T47D (cell line): ENCODE measurements at places on chromosomes 2 and 18.

DNA sequence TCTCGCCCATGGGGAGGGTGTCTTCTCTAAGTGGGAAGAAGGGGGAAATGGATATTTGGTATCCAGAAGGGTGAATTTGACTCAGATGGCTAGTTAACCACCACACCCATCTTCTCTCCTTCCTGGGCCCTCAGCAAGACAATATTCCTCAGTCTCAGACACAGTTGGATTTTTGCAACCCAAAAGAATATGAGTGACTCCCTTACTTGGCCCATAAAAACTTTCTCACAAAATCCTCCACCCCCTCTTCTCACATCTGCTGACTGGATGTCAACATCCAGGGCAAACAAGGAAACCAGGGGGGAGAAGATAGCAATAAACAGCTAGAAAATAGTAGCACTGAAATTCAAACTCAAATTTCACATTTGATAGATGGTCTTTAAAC is 35.3 kb upstream of the GCC2 start:
- no peak for DNase-seq

DNA sequence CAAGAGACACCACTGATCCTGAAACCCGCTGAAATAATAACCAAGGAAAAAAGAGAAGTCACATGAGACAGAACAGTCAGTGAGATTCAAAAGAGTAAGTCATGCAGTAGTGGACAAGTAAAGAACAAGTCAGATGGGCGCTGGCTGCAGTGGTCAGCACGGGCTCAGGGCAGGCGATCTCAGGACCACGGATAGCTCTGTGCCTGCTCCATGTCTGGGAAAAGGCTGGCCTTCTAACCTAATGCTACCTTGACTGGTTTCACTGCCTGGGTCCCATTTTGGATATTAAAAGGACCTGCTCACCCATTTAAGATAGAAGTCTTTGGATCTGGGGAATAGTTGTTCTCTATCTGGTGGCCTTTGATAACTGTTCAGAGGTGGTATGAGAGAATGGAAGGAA is 61.7 kb upstream of the LCLAT1 start:
- peak; percentile 47 for DNase-seq

- no peak for DNase-seq
These were observed 941.9 kb downstream of the SLC4A3 start for GRCh38 chr2:220569112-220569897.

DNA sequence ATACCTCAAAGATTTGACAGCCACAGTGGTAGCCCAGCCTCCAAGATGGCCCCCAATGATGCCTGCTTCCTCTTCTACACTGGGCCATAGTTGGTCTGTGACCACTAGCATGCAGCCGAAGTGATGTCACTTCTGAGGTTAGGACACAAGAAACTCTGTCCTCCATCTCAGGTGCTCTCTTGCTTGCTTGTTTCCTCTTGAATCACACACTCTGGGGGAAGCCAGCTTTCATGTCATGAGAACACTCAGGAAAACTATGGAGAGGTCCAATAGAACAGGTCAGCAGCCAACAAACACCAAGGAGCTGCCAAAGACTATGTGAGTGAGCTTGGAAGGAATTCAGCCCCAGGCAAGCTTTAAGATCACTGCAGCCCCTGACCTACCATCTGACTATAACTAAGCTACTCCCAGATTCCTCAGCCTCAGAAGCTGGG is 3.3 kb upstream of the ADAM17 start:
- DNase-seq, result no peak

- DNase-seq, result no peak
These were observed 101.7 kb upstream of the ZNF521 start for GRCh38 chr18:25453556-25454269.

- no peak for DNase-seq
These were observed 45.6 kb upstream of the ODC1 start for GRCh38 chr2:10493634-10494281.

GRCh38 chr18:46398005-46398404 is 259.0 kb downstream of the LOXHD1 start:
- DNase-seq, result no peak

GRCh38 chr18:9771261-9771976 is 63.3 kb downstream of the RAB31 start:
- DNase-seq, result peak; percentile 4

DNA sequence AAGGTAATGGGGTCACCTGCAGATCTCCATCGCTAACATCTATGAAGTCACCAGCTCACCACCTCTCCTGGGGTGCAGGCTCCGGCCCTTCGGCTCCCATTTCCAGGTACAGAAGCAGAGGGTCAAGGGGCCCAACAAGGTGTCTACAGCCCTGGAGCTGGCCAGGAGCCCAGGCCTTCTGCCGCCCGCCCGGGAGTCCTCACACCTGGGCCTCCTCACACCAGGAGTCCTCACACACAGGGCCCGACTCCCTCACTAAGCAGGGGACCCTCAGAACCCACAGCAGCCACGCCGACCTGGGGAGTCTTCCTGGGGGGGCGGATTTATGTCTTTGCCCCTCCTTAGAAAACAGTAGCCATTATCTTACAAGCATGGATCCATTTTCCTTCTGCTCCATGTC is 43.4 kb upstream of the TPO start:
- DNase-seq, result no peak
